ENCODE measurements at places on chromosomes 4 and X. TPM values are rescaled to one million over a fixed set of nuclear protein-coding genes. Genes with fewer than 3 reads are reported as not detected.

Gene C1QTNF7
- total RNA-seq, result 13.8 TPM

Gene AWAT1
- not detected for total RNA-seq

Gene ITIH6
- total RNA-seq, result not detected

Gene SRPK3
- total RNA-seq, result not detected

Gene NAP1L3
- total RNA-seq, result 0.78 TPM

Gene MAOB
- 22.4 TPM for total RNA-seq

Gene PDCL2
- not detected for total RNA-seq

Gene RAB41
- total RNA-seq, result not detected

Gene BBS12
- 2.3 TPM for total RNA-seq

Gene CPLX1
- total RNA-seq, result 2.0 TPM

Gene GIMD1
- not detected for total RNA-seq

Gene GABRG1
- total RNA-seq, result not detected

Gene TMEM31
- not detected for total RNA-seq

Gene RTL3
- not detected for total RNA-seq

Gene AREG
- total RNA-seq, result 5.6 TPM

Gene NEXMIF
- 2.9 TPM for total RNA-seq

Gene RAB33A
- not detected for total RNA-seq

Gene KIF4A
- total RNA-seq, result not detected

Gene BRS3
- not detected for total RNA-seq

Gene POU4F2
- total RNA-seq, result not detected

Gene SSX4
- not detected for total RNA-seq

Gene EDNRA
- total RNA-seq, result 1.3 TPM

Gene CDX4
- not detected for total RNA-seq

Gene RNF150
- total RNA-seq, result 4.6 TPM

Gene SNCA
- total RNA-seq, result not detected

Gene SUPT20HL1
- total RNA-seq, result not detected

Gene GPR173
- total RNA-seq, result 0.66 TPM

Gene PAK3
- total RNA-seq, result 33.2 TPM

Gene SPANXC
- not detected for total RNA-seq

Gene PARM1
- total RNA-seq, result 28.7 TPM

Gene PDZD4
- total RNA-seq, result 2.6 TPM

Gene MAGEA12
- not detected for total RNA-seq

Gene IGBP1
- 64.1 TPM for total RNA-seq

Gene KDR
- total RNA-seq, result 14.5 TPM

Gene PPP1R2C
- not detected for total RNA-seq

Gene CT45A2
- not detected for total RNA-seq

Gene BEX4
- 14.8 TPM for total RNA-seq

Gene DDIT4L
- total RNA-seq, result not detected

Gene IQSEC2
- total RNA-seq, result 12.7 TPM

Gene ADH7
- total RNA-seq, result not detected

Gene DKK2
- 0.52 TPM for total RNA-seq
